ENCODE measurements at places on chromosomes 2 and 18. TPM values are rescaled to one million over a fixed set of nuclear protein-coding genes. Genes with fewer than 3 reads are reported as not detected.

The CCDC141 gene
- 19.4 TPM for total RNA-seq

DNA sequence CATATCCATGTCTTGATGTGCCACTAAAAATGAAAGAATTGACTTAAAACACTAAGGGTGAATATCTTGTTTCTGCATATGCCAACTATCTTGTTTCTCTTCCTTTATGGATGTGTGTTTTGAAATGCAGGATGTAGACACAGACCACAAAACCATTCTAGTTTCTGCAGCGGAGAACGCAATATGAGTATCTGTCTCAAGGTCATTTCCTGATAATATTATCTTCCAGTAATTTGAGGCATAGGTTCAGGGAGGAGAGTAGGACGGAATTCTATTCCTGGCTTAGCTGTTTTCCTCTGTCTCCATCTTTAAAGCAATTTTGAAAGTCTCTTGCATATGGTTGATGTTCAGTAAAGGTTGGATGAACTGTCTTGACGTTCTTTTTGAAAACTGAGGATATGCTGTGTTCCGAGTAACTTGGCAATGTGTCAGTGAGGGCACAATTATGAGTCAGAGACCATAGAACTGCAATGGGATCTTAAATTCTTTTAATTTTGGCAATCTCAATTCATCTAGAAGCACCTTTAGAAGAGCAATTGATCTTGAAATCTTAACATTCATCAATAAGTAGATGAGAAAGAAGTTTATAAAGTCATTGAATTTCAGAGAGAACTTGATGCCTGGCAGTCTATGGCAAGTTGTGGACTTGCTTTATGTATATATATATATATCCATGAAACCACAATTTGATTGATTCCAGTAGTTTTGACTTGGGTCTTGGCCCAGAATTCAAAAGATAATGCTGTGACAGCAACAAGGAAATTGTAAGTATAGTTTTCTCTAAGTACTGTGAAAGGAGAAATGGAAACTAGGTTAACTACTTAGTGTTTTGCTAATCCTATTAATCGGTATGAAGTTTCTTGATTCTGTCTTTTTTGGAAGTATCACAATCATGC is 24.8 kb downstream of the RAB27B start:
- H3K36me3 ChIP-seq: no peaks in the 10 kb centered on the region
- H3K4me1 ChIP-seq: peaks cover 7% of the 10 kb centered on the region
- no peak overlapping the region for H3K27ac ChIP-seq

The MARCHF4 gene
- 2.6 TPM for total RNA-seq

GRCh38 chr2:88036182-88036581 is 19.4 kb downstream of the KRCC1 start:
- no peaks in the 10 kb centered on the region for H3K27me3 ChIP-seq
- H3K36me3 ChIP-seq: no peaks in the 10 kb centered on the region
- no peak for DNase-seq
- H3K27ac ChIP-seq: no peak overlapping the region

The CHN1 gene
- 11.9 TPM for total RNA-seq

DNA sequence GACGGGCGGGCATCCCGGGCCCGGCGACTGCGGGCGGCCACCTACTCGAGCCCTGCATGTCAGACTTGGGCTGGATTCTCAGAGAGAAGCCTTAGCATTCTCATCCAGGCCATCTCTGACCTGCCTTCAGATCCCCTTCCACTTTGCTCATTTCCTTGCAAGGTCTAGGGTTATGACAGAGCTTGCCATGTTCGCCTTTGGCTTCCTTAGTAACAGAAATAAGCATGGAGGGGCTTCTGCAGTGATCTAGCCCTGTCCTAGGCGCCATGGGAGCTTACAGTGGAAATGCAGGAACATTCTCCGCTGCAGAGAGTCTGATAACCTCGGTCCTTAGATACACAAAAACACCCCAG is 632 bp upstream of the ACVR1 start:
- DNase-seq: no peak
- peaks cover 55% of the 10 kb centered on the region for H3K4me1 ChIP-seq
- no peaks in the 10 kb centered on the region for H3K27me3 ChIP-seq

DNA sequence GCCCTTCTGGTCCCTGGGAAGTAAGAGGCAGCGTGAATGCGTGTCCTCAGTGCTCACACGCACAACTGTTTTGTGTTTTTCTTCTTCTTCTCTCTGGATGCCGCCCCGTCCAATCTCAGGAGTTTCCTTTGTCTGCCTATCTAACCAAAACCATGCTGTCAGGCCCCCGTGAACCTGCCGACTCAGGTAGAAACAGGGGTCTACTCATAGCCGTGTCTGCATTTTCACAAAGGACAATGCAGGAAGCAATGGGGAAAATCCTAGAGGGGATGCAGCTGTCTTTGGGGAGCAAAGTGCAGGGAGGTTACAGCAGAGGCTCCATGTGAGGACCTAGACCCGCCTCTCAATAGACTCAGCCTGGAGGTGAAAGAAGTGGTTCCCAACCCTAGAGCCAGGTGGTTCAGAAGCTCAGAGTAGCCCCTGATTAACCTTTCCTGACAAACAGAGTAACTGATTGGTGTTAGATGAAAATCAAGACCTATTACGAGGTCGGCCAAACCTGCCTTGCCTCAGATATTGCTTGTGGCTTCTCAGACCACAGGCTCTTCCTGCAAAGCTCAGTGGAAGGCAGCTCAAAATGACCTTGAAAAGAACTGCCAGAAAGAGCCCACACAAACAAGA is 49.3 kb downstream of the CD226 start:
- no peaks in the 10 kb centered on the region for H3K4me1 ChIP-seq
- no peaks in the 10 kb centered on the region for H3K36me3 ChIP-seq
- H3K4me3 ChIP-seq: no peak overlapping the region
- no peak overlapping the region for H3K27ac ChIP-seq
- no peaks in the 10 kb centered on the region for H3K27me3 ChIP-seq

DNA sequence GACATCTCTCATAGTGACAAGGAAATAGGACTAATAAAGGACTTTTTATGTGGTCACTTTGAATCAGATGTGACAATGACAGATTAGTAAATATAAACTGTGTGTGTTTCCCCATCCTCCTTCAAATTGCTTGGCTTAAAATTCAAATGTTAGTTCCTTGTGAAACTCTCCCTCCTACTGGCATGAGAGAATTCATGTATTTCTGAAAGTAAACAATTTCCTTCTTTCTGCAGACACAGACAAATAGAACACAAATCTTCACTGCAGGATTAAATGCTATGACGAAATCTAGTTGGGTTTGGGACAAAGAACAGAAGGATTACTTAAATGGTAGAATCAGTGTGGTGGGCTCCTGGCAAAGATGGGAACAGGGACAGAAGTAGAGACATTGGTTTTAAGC is 328.7 kb upstream of the FAM98A start:
- no peaks in the 10 kb centered on the region for H3K4me1 ChIP-seq
- H3K4me3 ChIP-seq: no peak overlapping the region
- no peaks in the 10 kb centered on the region for H3K27me3 ChIP-seq
- H3K27ac ChIP-seq: no peak overlapping the region
- H3K36me3 ChIP-seq: no peaks in the 10 kb centered on the region

The NTSR2 gene
- total RNA-seq: not detected

The DNAH7 gene
- total RNA-seq: 11.2 TPM

- H3K4me3 ChIP-seq: no peak overlapping the region
- H3K4me1 ChIP-seq: no peaks in the 10 kb centered on the region
- no peak for DNase-seq
- H3K27me3 ChIP-seq: no peaks in the 10 kb centered on the region
These were observed 152.2 kb downstream of the CTNNA2 start for GRCh38 chr2:79665091-79665490.

The UGT1A8 gene
- not detected for total RNA-seq

DNA sequence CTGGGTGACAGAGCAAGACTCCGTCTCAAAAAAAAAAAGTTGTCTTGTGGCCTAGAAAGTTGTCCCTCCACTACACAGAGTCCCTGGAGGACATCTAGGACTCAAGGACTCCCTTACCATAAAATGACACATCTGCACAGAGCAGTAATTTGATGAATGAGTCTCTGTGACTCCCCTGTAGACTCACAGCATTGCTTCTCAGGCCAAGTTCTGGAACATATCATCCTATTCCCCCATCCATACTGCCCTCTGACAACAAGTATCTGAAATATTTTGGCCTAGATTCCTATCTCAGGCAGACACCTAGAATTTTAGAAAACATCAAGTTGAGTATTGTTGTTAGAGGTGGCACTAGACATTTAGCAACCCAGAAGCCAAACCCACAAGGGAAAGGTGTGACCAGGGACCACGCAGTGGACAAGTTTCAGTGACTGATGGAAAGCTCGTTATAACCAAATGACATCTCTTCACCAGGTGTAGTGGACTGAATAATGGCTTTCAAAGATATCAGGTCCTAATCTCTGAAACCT is 97.9 kb upstream of the ATP8B1 start:
- H3K4me3 ChIP-seq: no peak overlapping the region
- H3K27ac ChIP-seq: no peak overlapping the region
- no peaks in the 10 kb centered on the region for H3K4me1 ChIP-seq
- no peaks in the 10 kb centered on the region for H3K36me3 ChIP-seq
- no peaks in the 10 kb centered on the region for H3K27me3 ChIP-seq
